ENCODE measurements at places on chromosomes 7 and 10.

- DNase-seq: no peak
Observed at GRCh38 chr10:112184379-112184778, 814 bp upstream of the GPAM start.

DNA sequence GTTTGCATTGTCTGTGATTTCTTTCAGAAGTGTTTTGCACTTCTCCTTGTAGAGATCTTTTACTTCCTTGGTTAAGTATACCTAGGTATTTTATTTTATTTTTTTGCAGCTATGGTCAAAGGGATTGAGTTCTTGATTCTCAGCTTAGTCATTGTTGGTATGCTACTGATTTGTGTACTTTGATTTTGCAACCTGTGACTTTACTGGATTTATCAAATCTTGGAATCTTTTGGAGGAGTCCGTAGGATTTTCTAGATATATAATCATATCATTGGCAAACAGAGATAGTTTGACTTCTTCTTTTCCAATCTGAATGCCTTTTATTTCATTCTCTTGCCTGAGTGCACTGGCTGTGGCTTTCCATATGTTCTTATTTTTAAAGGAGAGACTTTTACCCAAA, 41.9 kb downstream of the CCSER2 start:
- DNase-seq: no peak

GRCh38 chr7:9453521-9453920, 1020.1 kb downstream of the NXPH1 start:
- DNase-seq: no peak

DNA sequence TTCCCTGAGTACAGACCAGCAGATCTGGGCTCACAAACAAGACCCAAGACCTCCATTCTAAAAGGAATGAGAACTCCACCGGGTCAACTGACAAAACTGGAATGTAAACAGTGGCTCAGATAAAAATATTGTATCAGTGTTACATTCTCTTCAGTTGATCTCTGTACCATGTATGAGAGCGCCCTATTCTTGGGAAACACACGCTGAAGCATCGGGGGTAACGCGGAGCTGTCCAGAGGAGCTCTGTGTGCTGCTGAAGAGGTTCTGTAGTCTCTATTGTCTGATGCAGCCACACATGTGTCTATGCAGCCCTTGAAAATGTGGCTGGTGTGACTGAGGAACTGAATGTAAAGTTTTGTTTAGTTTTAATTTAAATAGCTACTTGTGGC, 39.7 kb downstream of the HIPK2 start:
- DNase-seq: no peak

DNA sequence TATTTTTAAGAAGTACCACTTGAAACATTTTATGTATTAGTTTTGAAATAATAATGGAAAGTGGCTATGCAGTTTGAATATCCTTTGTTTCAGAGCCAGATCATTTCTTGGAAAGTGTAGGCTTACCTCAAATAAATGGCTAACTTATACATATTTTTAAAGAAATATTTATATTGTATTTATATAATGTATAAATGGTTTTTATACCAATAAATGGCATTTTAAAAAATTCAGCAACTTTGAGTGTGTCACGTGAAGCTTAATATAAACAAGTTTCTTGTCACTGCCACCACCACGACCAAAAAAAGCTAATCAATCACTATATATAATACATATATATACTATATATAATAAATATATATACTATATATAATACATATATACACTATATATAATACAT, 4.8 kb downstream of the IL6 start:
- DNase-seq: no peak

DNA sequence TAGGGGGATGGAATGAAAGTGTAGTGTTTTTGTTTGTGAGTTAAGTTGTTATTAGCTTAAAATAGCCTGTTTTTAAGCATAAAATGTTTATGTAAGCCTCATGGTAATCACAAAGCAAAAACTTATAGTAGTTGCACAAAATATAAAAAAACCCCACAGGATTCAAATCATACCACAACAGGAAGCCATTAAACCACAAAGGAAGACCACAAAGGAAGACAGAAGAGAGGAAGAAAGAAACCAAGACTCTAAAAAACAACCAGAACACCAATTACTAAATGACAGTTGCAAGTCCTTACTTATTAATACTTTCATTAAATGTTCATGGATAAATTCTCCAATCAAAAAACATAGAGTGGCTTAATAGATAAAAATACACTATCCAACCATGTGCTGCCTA, 63.6 kb downstream of the ANKRD7 start:
- no peak for DNase-seq

- DNase-seq: no peak
Observed at GRCh38 chr10:132559538-132559937, 22.0 kb downstream of the INPP5A start.

DNA sequence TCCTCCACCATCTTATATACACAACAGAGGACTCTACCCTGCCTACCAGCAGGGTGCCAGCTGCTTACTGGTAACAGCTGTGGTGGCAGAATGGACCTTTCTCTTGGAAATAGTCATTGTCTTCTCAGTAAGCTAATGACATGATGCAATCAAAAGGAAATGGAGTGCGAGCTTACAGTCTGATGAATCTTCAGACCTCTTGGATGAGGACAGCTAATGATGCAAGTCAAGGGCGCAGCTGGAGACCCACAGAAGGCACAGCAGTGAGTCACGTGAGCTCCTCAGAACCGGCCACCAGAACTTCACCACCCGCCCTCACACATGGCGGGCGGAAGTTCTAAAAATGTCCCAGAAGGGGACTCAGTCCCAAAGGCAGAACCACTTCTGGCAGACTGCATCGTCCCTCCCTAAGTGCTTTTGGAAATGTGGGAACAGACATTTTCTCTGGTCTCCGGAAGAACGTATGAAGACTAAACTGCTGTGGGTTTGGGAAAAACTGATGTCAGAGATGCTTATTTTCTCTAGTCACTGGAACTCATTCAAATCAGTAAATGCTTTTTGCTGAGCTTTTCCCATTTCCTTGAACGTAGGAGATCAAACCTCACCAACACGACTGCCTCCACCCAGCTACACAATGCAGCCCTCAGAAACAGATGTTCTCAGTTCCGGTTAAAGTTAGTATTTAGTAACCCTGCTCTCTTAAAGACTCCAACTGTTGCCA, 96.4 kb downstream of the FAS start:
- DNase-seq: peak; percentile 23

- DNase-seq: no peak
Observed at GRCh38 chr7:36396150-36396549, 6.5 kb downstream of the ANLN start.
